ENCODE measurements at places on chromosomes 4 and X.

- no peak for DNase-seq
These were observed 46.6 kb upstream of the EGFL6 start for GRCh38 chrX:13522811-13523210.

DNA sequence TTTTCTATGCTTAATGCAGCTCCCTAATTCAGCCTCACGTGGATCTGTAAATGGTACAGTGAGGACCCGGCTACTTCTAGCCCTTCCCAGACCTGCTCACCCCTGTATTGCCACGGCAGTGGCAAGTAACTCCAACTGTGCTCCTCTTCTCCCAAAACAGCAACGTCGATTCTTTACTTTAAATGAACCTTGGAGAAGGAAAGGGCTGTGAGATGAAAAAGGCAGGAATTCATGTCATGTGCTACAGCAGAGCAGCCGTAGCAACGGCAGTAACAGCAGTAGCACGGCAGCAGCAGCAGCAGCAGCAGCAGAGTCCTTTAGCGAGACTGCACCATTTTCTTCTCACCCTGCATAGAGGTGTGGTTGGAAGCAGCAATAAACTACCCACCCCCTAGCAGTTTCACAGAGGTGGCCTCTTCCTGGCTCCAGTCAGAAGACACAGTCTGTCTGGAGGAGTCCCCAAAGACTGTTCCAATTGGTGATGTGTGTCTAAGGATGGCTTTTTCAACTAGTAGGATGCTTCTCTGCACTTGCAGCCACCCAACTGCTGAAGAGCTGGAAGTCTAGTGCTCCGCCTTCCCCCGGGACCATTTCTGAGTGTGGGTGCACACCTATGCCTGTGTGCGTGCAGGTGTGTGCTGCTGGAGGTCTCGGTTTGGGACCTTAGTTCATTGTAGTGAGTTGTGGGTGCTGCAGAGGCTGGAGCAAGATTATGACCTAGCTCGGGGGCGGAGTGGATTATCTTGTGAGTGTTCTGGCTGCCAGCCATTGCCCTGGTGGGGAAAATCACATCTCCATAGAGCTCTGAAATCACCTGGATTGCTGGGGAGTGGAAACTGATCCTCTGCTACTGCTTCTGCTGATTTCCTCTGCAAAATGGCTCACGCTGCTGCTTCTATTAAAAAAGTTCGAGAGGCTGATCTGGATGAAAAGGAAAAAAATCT lies 67.2 kb downstream of the ANK2 start:
- peak; percentile 71 for DNase-seq

GRCh38 chrX:3346501-3347259 lies at the start of gene MXRA5:
Gene MXRA5 (minus strand): TSS chrX:3346652. CDS start chrX:3343833, 2,819 bp downstream.
- no peak for DNase-seq

- DNase-seq, result no peak
These were observed 82.2 kb upstream of the PRPS2 start for GRCh38 chrX:12709047-12709446.

DNA sequence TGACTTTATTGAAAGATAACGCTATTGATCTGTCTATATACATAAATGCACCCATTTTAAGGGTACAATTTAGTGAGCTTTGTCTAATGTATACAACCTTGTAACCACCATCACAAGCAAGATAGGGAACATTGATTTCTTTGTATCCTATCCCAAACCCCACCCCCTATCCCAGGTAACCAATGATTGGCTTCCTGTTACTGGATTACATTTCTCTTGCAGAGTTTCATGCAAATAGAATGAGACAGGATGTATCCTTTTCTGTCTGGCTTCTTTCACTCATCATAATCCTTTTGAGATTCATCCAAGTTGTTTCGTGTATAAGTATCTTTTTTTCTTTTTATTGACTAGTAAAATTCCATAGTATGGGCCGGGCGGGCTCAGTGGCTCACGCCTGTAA lies 1.6 kb upstream of the GRIPAP1 start:
- no peak for DNase-seq

- DNase-seq, result no peak
These were observed 268.8 kb downstream of the BCOR start for GRCh38 chrX:39828971-39829370.

DNA sequence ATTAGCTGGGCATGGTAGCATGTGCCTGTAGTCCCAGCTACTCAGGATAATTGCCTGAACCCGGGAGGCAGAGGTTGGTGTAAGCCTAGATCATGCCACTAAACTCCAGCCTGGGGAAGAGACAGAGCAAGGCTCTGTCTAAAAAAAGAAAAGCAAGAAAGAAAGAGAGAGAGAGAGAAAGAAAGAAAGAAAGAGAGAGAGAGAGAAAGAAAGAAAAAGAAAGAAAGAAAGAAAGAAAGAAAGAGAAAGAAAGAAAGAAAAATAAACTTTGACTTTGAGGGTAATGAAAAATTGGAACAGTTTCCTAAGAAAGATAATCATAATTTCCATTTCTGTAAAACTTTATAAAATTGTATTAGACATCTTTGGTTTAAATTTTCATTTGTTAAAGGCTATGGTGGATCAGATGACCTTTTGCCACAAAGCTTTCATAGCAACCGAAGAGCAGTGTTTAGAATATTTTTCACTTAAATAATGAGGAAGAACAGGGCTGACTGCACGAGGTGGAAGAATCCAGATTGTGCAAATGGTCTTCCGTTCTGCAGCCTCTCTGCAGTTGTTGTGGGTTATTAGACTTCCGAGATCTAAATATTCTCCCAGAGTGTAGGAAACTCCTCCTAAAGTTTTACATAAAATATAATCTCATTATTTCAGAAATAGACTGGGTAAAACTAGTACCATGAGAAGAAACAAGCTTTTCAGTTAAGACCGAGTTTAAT lies 55.9 kb downstream of the RBM47 start:
- DNase-seq, result no peak

- no peak for DNase-seq
These were observed 1061.2 kb downstream of the DMD start for GRCh38 chrX:32150141-32150540.

- no peak for DNase-seq
These were observed 25.4 kb downstream of the FGFBP1 start for GRCh38 chr4:15912961-15913630.

DNA sequence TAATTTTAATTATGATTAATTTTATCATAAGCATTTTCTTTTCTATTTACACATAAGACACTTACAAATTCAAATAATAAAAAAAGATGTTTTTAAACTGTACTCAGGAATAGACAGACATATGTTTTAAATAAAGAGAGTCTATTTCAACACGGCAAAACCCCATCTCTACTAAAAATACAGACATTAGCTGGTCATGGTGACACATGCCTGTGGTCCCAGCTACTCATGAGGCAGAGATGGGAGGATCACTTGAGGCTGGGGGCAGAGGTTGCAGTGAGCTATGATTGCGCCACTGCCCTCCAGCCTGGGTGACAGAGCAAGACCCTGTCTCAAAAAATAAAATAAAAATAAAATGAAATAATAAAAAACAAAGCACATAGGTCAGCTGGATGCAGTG lies 14.8 kb downstream of the FAM9B start:
- DNase-seq, result no peak

DNA sequence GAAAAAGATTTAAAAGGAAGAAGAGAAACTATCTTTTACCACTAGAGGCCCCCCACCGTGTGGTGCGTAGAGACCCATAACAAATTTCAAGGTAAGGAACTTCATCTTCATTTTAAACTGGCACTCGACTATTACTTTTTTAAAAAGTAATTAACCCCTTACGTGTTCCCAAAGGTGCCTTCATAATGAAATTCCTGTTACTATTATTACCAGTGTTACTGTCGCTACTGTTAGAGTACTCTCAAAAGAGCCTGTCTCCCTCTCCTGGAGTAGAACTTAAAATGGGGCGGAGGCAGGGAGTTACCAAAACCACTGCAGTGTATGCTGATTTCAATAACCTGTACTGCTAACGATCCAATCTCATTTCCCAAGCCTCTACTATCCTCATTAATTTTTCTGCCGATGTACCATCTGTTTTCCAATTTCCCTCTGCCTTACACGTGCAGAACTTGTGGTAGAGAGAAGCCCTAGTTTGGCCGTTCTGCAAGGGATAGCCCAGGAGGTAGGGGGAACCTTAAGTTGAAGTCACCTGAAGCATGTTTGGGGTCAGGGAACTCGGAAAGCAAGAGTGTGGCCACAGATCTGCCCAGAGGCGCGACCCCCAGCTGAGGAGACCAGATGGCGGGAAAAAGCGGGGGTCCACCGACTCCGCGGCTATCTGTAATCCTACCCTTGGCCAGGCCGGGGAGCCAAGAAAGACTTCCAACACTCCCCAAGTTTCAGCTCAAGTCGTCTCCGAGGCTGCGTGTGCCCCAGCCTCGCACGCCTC lies 720 bp upstream of the STK26 start:
- DNase-seq, result no peak

DNA sequence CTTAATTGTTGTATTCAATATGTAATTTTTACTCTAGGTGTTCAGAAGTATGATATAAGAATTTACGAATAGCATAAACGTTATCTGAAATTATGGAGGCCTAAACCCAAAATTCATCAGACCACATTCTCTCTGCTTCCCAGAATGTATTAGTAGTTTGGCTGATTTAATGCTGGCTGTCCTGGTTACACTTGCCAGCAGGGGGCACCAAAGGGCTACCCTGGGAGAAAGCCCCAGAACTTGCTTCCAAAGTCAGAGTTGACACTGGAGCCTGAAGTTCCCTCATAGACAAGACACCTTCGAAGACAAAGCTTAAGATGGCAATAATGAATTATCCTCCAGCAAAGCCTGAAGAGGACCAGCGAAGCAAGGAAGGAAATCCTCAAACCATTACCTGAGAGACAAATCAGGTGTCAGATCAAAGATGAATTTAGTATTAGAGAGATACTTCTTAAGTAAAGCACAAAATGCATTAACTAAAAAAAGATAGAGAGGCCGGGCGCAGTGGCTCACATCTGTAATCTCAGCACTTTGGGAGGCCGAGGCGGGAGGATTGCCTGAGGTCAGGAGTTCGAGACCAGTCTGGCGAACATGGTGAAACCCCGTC lies 11.3 kb upstream of the ANOS1 start:
- no peak for DNase-seq

- no peak for DNase-seq
These were observed 735.9 kb upstream of the TENM3 start for GRCh38 chr4:181507180-181507835.

Data from caudate nucleus (tissue), 63 donors.